Brain (organoid and tissue), 16 donors: ENCODE measurements at places on chromosomes 4 and X.

GRCh38 chr4:69583543-69583942 is 55.9 kb downstream of the UGT2A2 start:
- no peak for DNase-seq

DNA sequence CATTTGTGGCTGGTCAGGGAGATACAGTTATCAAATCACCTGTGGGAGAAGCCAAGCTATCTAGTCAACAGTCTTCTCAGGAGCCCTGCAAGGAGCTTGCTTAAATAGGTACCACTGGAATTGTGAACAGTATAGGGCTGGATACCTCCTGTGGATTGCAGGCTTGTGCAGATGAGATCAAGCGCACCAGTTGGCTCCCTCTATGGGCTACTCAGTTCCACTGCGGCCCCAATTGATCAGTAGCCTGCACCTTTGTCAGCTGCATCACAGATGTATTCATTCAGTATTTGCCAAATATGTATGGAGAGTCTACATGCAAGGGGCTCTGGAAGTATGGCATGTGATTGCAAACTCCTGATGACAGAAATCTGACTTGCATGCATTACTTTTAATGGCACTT is 28.6 kb downstream of the TEX13A start:
- DNase-seq, result peak; percentile 4

DNA sequence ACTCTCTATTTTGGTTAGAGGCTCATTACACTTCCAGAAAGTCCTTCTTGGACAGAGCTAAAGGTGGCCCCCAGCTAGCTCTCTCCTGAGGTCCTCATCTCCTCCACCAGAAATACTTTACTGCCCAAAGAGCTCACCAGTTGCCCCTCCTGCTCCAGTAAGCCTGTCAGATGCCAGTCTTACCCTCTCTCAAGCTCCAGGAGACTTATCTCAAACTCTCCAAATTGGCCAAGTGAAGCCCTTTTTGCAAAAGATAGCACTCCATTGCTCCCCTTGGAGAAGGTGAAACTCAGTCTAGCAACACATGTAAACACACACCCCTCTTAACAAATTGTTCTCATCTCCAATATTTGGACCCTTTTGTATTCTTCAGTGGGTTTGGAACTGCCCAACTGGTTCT is 128.5 kb downstream of the ZNF330 start:
- no peak for DNase-seq

DNA sequence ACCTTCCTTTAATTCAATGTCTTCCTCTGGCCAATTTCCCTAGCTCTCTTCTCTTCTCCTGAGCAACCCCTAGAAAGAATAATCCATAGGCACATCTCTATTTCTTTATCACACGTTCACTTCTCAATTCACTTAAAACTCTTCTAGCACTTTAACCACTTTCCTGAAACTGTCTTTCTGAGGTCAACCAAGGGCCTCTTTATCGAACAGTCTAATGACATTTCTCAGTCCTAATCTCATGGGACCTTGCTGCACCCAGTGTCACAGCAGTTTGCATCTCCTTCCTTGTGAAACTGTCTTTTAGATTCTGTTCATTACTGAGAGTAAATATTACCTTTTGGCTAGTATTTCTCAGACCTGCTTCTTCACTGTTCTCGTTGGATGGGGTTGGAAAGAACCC is 285.3 kb upstream of the RASGEF1B start:
- no peak for DNase-seq

DNA sequence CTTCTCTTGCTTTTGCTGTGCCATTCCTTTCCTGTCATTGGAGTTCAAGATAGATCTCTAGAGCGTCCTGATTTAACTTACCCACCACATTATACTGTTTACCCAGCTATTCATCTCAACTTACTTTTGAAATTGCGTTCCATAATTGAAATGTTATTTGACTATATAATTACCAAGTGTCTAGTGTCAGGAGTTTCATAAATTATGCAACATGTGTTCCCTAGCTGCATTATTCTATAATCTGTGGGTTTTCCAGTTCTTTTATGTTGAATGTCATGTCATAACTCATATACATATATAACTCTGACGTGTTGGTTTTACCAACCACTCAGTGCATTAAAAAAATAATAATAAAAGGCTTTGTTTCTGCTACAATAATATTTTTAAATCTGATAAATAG is 285.9 kb upstream of the ARSJ start:
- DNase-seq, result no peak
